ENCODE measurements at places on chromosomes 7 and 10.

DNA sequence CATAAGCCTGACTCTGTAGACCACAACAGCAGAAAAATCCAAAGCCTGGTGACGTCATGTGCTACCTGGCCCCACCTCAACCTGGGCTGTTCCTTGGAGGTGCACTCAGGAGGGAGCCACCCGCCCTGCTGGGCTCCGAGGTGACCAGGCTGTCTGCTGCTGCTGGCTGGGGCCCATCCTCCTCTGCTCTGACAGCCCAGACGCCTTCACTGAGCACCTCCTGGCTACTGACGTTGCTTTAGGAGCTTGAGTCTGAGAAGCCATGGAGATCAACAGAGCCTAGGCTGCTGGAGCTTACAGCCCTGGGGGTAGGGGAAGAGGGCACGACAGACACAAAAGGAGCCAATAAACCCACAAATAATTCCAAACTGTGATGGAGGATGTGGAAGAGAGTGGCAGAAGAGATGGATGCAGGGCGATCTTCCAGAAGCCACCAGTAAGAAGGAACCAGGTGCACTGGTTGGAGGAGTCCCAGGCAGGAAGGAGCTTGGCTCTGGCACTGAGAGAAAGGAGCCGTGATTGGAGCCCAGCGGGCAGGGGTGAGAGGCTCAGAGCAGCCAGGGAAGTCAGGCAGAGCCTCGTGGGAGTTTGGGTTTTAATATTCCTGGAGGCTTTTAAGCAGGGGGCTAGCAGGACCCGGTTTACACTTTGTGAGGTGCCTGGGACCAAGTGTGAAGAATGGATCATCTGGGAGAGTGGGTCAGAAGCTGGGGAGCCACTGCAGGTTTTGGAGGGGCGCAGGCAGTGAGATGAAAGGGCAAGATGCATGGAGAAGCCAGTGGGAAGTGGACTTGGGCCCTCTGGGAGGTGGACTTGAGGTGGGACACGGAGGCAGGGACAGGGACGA, 1.7 kb upstream of the PTPRE start:
- DNase-seq, result no peak

GRCh38 chr7:29793507-29793906, 12.8 kb upstream of the WIPF3 start:
- no peak for DNase-seq

GRCh38 chr10:95290461-95291364, at the start of gene PDLIM1:
TSS of gene PDLIM1 (minus strand) at chr10:95291003. CDS start at chr10:95290915, 88 bp downstream.
- DNase-seq, result peak; percentile 48

GRCh38 chr7:28106321-28106829, 74.2 kb downstream of the JAZF1 start:
- peak; percentile 80 for DNase-seq

DNA sequence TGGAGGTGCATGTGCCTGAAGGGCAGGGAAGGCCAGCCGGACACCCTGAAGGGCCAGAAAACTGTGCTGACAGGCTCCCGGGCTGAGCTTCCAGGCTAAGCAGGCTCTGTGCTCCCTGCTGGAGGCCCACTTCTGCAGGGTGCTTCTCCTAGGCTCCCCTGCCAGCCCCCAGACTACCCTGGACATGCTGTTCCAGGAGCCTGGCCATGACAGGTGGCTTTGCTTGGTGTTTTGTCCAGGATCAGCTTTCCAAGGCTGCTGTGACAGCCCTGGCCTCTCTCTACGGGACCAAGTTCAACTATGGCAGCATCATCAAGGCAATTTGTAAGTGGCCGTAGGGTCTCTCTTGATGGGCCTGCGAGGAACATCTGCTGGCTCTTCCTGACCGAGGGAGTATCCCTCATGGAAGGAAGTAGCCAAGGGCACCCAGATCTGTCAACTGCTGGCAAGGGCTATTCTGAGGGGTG, 5.3 kb downstream of the CPA1 start:
- no peak for DNase-seq

GRCh38 chr10:3829156-3830050, 44.4 kb upstream of the KLF6 start:
- no peak for DNase-seq

DNA sequence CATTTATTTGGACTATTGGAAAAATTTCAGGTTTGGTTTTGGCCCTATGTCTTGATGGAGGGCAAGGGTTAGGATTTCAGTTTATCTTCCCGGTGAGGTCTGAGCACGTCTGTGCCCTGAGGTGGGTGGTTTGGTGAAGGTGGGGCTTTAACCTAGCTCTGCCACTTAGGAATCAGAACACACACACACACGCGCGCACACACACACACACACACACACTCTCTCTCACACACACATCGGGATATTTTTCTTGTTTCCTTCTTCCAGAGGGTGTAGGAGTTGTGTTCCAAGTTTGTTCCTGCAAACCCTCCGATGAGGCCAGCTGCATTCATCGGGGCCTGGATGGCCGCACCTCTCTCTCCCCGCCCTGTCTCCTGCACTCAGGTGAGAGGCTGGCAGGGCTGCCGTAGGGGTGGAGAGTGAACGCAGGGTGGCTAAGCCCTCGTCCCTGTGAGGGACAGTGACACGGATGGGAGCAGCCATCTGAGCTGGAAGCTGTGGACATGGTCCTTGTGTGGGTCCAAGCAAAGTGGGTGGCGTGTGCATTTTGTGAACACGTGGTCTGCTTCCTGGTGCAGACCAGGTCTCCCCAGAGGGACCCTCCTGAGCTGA, 34.2 kb downstream of the CHST12 start:
- no peak for DNase-seq

DNA sequence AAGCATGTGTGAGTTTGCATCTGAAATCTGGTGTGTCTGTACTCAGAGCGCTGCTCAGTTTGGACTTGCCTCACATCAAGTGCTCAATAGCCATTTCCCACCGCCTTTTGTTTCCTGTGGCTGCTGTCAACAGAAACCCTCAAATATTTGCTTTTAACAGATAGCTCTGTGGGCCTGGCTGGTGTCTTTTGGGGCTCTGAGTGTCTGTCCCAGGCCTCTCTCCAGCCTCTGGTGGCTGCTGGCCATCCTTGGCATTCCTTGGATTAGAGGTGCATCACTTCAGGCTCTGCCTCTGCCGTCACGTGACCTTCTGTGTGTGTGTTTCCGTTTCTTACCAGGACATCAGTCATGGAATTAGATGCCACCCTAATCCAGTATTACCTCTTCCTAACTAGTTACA, 9.3 kb downstream of the YKT6 start:
- no peak for DNase-seq

GRCh38 chr7:136386876-136387275, 409.7 kb upstream of the MTPN start:
- DNase-seq, result peak; percentile 23

All from muscle of leg (tissue), 16 donors.